ENCODE measurements at places on chromosomes 12 and 14. TPM values are rescaled to one million over a fixed set of nuclear protein-coding genes. Genes with fewer than 3 reads are reported as not detected.

The RNF212B gene
- not detected for total RNA-seq

GRCh38 chr14:90602088-90602687, 205.4 kb downstream of the CALM1 start:
- DNase-seq, result no peak

GRCh38 chr12:14618983-14619382, 51.3 kb upstream of the PLBD1 start:
- peak; percentile 13 for DNase-seq

The FBXO21 gene
- 115 TPM for total RNA-seq
